ENCODE measurements at places on chromosomes 4 and X.

GRCh38 chr4:182222766-182223165, 20.4 kb upstream of the TENM3 start:
- DNase-seq = no peak

- no peak for DNase-seq
Observed at GRCh38 chr4:168744021-168744420, 247.2 kb downstream of the PALLD start.

DNA sequence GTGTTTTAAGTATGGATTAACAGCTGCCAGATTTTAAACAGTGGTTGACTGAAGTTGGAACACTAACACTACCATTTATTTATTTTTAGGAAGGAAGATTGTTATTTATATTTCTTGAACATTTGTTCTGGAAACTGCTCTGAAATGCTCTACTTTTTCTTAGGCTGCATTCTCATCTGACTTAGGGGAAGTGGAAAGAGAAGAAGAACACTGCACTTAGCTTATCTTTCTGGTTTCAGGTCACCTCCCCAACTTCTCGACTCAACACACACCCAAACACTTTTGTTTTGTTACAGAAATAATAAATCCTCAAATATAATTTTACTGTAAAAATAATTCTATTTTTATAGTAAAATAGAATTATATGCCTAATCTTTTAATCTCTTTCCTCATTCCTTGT, 18.6 kb downstream of the BLTP1 start:
- DNase-seq = no peak

DNA sequence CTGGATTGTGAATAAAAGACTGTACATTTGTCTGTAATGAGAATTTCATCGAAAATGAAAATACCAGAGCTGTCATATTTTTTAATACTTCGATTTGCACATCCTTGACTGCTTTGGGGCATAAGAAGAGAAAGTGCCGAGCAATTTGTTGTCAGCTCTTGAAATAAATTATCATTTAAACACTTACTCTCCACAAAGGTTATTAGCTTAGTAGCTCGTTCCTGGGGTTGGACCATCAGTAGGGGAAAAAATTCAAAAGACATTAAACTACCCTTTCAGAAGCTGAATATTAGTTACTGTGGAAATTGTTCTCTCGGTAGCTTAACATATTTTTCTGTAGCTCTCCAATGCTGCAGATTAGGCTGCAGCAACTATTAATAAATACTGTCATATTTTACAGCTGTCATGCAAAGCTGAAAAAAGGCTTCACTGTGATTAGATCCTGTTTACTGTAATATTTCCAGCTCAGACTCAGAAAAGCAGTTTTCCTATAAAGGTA, 76.9 kb downstream of the GRIA3 start:
- no peak for DNase-seq

GRCh38 chr4:72974694-72975487, 94.6 kb downstream of the COX18 start:
- DNase-seq = no peak

DNA sequence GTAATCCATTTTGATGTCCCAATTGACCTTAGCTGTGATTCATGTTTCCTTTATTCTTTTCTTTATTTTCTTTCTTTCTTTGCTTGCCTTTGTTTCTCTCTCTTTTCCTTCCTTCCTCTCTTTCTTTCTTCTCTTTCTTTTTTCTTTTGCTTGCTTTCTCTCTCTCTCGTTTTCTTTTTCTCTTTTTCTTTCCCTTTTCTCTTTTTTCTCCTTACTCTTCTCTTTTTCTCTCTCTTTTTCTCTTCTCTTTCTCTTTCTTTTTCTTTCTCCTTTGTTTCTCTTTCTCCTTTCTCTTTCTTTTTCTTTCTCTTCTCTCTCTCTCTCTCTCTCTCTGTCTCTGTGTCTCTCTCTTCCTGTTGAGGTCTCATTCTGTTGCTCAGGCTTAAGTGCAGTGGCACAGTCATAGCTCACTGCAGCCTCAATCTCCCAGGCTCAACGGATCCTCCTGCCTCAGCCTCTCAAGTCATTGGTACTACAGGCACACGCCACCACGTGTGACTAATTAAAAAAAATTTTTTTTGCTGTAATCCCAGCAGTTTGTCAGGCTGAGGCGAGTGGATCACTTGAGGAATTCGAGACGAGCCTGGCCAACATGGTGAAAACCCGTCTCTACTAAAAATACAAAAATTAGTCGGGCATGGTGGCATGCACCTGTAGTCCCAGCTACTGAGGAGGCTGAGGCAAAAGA, 8.0 kb upstream of the DHRSX start:
- DNase-seq = no peak

GRCh38 chr4:156173937-156174336, 220.3 kb upstream of the CTSO start:
- no peak for DNase-seq

GRCh38 chrX:40169193-40170101, 71.7 kb upstream of the BCOR start:
- DNase-seq = peak; percentile 74

- DNase-seq = no peak
Observed at GRCh38 chr4:71564775-71565174, 219.1 kb downstream of the GC start.

DNA sequence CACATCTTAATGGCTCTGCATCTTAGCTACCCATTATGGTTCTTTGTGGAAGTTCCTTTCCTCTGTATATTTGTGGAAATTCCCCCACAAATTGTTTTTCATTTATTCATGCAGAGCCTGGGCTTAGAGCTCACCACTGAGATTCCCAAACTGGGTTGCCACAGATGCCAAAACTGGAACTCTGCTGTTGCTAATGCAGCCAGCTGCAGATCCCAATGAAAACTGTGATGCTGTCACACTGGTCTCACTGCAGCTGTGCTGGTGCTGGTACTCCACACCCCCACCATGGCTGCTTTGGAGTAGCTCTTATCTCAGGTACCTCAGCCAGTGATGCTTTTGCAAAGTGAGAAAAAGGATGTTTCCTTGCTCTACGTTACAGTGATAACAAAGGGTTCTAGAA, 87.7 kb downstream of the DCK start:
- DNase-seq = no peak

DNA sequence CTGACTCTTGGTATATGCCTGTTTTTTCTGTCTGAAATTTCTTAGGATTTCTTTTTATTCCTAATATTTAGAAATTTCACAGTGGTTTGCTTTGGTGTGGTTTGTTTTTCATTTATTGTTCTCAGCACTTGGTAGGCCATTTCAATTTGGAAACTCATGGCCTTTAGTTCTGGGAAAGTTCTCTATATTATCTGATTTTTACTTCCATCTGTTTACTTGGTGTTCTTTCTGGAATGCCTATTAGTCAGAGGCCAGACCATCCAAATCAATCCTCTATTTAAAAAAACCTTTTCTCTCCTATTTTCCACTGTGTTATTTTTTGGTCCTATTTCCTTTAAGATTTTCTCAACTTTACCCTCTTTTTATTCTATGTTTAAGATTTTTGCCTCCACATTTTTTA, 188.1 kb upstream of the SFRP2 start:
- no peak for DNase-seq

DNA sequence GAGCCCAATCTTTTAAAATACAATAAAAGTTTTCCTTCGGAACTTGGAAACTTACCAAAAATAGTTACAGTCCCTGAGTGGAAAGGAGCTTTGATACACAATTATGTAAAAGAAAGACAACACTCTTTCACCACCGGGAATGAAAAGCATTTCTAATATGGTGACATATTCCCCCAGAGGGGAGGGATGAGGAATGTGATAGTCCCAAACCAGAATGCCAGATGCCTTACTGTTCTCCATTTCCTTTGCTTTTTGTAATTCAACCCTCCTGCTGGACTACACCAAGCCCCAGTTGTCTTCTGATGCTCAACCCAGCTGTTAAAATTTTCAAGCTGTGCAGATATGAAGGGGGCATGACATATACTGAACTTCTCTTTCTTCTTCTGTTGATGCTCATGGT, 4.1 kb downstream of the PRIMPOL start:
- DNase-seq = no peak

DNA sequence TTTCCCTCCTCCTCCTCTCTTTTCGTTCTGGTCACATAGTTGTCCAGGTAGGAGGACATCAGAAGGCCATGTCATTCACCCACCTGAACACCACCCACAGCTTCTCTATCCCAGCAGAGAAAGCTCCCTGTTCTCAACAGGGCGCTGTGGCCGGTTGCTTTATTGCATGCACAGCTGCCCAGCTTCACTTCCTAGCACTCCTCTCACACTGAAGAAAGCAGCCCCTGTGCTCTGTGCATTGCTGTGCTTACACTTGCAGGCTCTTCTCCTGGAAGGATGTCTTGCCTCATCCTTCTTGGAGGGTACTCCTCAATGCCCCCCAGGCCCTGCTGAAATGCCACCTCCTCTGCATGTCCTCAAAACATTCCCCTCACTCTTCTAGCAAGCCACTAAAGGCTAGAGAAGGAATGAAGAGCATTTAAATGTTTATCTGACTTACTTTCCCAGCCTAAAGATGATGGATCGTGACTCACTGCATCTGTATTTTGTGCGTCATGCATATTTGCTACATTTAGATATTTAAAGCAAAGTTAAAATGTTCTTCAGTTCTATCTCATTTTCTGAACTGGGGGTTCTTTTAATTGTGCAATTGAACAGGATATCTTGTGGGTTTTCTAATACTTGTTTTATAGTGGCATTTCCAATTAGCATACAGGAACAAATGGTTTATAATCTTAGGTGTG, 186.4 kb upstream of the PUDP start:
- no peak for DNase-seq

DNA sequence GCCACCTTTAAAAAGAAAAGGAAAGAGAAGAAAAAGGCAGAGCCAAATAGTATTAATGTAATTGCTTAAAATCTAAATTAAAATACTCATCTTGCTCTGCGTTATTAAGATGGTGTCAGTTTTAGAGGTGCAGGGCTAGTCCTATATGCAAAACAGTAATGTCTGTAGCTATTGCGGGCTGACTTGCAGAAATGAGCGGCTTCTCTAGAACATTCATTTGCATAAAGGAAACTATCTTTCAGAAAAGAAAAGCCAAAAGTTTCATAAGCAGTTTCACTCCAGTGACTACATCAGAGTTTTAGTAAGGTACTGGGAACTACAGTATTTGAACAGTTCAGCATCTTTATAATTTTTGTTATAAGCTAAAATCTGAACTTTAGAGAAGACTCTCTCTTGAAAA, 6.0 kb downstream of the SMAD1 start:
- DNase-seq = no peak

- peak; percentile 84 for DNase-seq
Observed at GRCh38 chrX:118839334-118839958, 15.8 kb downstream of the ZCCHC12 start.

GRCh38 chrX:63708801-63709200, 76.2 kb downstream of the ARHGEF9 start:
- DNase-seq = no peak

DNA sequence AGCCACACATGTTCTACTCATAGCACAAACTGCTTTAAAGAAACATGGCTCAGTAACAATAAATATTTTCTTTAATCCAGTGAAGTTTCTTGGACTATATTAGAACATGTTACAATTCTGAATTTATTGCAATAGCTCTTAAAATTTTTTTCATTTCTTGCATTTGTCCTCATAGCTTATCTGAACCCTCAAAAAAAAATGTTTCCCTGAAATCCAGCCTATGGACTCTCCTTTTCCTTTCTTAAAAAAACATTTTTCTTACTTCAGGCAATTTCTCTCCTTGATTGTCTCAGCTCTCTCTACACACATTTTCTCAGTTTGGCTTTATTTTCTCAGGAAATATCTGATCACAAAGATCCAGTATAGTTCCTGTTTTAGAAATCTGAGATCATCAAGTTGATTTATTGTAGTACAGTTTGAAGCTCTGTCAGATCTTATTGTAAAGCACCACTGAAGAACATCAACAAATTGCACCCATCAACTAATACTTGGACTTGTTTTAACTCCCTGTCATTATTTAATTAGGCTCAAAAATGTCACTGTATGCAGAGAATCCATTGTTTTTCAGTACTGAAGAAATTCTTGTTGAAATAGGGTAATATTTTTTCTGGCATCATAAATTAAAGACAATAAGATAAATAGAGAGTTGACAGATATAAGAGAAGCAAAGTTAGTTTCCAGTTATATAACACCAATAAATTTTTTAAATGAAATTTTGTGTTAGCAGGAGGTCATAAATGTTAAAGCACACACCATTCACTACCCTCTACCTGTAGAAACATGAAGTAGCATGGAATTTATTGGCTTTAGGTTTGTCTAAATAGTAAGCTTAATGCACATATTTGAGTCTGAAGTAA, 317.7 kb downstream of the ARHGAP24 start:
- DNase-seq = no peak

- no peak for DNase-seq
Observed at GRCh38 chrX:111823128-111823527, 52.9 kb upstream of the TRPC5OS start.

- no peak for DNase-seq
Observed at GRCh38 chrX:100750883-100751282, 19.0 kb upstream of the SYTL4 start.

- DNase-seq = no peak
Observed at GRCh38 chrX:127574829-127575228, 477.4 kb downstream of the ACTRT1 start.

GRCh38 chr4:14237911-14238310, 610.4 kb upstream of the BOD1L1 start:
- no peak for DNase-seq

- no peak for DNase-seq
Observed at GRCh38 chr4:53788621-53789020, 197.3 kb upstream of the LNX1 start.

DNA sequence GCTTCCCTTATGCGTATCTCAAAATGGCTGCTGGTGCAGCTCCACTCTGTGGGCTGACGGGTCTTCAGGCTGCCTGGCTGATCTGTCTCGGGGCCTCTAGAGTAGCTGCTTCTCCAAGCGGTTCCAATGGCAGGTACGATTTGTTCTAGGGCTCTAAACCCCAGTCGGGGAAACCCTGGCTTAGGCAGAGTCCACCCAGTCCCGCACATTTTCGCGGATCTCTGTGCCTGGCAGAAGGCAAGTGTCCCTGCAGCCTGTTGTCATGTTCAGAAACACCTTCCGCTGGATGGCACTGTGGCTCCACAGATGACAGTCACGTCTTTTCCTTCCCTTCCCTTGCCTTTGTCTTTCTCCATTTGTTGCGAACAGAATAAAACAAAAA, 54.4 kb downstream of the NBDY start:
- DNase-seq = peak; percentile 63

DNA sequence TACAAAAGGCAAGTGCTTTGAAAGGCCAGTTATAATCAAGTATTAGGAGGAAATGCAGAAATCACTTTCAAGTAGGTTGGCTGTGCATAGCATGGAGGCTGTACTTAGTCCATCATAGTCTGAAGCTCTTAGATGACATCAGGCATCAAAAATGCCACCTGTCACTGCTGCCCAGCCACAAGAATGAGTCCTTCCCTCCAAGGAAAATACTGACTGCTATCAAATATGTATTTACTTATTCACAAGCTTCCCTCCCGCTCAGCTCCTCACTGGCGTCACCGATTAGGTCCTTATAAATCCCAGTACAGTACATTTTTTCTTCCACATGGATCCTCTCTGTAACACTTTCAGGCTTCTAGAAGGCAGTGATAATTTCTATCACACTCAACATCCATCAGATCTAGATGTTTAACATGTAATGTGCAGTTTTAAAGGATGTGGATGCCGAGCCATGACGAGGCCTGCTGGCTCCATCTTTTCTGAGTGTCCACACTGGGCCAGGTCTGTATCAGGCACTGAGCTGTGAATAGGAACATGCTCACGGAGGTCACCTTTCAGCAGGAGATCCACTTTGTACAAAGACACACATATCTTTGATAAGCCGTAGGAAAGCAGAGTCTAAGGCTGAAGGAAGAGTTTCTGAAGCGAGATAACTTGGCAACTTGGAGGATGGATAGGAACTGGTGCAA, 121.9 kb downstream of the PALLD start:
- no peak for DNase-seq

- DNase-seq = no peak
Observed at GRCh38 chr4:174036576-174036975, 246.9 kb downstream of the FBXO8 start.

- DNase-seq = no peak
Observed at GRCh38 chrX:76555816-76556215, 128.3 kb downstream of the MAGEE1 start.
